C1 segment of cervical spinal cord (tissue), 14 donors: ENCODE measurements at places on chromosomes 4 and X.

DNA sequence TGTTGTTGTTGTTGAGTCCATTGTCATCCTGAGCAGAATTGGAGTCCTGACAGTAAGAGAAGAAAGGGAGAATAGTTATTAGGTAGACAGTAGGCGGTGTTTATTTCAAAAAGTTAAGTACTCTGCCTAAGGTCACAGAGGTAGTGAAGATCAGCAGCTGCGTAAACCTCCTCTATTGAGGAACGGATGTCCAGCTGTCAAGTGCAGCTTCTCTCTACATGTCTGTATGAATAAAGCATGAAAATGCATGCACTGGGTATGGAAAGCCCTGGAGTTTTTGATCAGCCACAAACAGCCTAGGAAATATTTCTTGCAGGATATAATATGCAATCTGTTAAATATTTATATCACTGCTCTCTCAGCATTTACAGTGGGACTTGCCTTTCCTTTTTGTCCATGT is 109.4 kb upstream of the CBLL2 start:
- no peak for DNase-seq

GRCh38 chr4:181677201-181677600 is 566.0 kb upstream of the TENM3 start:
- DNase-seq = no peak

- DNase-seq = no peak
Observed at GRCh38 chr4:11937941-11938340, 509.2 kb upstream of the HS3ST1 start.

DNA sequence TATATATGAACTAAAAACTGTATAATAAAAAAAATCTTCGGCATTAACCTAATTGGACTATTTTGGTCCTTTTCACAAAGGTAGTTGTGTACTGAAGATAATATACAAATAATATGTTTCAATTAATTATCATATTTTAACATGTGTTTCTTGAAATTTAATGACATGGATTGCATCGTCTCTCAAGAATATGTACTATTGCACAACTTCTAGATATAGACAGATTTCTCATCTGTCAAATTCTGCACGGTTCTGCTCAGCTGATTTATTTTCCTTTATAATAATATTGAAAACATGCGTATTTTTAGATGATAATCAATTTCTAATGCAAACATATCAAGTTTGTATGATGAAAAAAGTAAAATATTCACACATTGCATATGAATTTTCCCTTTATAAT is 498.7 kb upstream of the PABPC4L start:
- no peak for DNase-seq
